ENCODE measurements at places on chromosomes 6 and 20.
A peak's percentile ranks its signal among the peaks of the same experiment; 100 is the strongest.

DNA sequence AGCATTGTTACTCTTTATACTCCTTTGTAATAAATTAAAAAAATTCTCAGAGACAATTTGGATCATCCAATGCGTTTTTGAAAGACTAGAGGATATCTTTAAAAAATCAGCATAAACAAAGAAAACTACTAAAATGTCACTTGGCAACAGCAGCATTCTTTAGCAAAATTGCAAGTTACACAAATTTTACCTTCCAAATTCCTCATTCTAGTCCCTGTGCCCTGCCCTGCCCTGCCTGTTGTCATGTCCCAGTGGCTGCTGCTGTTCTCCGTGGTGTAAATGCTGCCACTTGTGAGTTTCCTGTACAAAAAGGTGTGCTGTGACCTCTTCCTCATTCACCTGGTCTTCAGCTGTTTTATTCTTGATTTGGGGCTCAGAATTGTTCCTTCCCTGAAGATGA is 83.2 kb downstream of the CDC5L start:
- no peak for DNase-seq

- no peak for DNase-seq
These were observed 62.5 kb upstream of the IYD start for GRCh38 chr6:150306290-150306689.

- no peak for DNase-seq
These were observed 38.9 kb upstream of the THBS2 start for GRCh38 chr6:169292338-169293124.

DNA sequence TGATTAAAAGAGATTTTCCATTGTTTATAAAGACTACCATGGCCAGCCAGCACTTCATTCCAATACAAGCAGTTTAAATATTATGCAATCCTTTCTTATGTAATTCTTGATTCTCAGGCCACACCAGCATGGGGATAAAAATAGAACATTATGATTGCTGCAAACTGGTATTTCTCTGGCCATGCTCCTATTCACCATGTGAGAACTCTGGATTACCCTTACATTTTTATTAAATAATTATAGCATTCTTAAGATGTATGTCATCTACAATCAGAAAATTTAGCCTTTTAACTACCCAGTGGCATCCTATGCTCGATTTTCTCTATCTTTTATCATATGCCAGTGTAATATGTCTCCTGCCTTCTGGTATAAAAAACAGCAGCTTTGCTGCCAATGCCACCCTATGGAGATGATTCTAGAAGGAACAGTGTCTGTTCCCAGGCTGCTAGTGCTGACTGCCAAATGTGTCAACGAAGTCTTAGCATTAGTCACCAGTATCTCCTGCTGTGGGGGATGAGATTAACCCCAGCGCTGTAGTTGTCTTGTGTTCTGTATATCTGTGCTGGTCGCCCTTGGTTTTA is 501.4 kb downstream of the BCKDHB start:
- DNase-seq = no peak

GRCh38 chr6:150866991-150867501 is 1.5 kb downstream of the MTHFD1L start:
- no peak for DNase-seq

- no peak for DNase-seq
These were observed 582.6 kb upstream of the MMS22L start for GRCh38 chr6:97865612-97866011.

GRCh38 chr6:150373260-150373701 is 4.5 kb downstream of the IYD start:
- no peak for DNase-seq

- DNase-seq = no peak
These were observed 62.6 kb downstream of the NRSN1 start for GRCh38 chr6:24188578-24189080.

- no peak for DNase-seq
These were observed 173.5 kb downstream of the SCP2D1 start for GRCh38 chr20:18986895-18987580.

- DNase-seq = no peak
These were observed 192.0 kb downstream of the LRFN2 start for GRCh38 chr6:40395066-40395697.

GRCh38 chr6:98779618-98780017 is 54.8 kb upstream of the POU3F2 start:
- no peak for DNase-seq

DNA sequence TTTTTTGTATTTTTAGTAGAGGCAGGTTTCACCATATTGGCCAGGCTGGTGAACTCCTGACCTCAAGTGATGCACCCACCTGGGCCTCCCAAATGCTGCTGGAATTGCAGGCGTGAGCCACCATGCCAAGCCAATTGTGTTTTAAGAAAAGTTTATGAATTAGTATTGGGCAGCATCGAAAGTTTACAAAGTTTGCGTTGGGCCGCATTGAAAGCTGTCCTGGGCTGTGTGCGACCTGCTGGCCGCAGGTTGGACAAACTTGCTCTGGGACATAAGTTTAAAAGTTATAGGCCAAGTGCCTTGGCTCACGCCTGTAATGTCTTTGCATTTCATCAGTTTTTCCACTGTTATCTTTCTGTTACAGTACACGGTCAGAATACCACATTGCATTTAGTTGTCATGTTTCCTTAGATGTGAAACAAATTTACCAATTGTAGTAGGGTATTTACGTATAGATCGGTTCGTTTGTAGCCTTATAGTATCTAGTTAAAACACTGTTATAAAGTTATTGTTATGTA is 39.5 kb downstream of the ASXL1 start:
- DNase-seq = no peak

GRCh38 chr6:118387921-118388701 is 160.0 kb upstream of the PLN start:
- no peak for DNase-seq

DNA sequence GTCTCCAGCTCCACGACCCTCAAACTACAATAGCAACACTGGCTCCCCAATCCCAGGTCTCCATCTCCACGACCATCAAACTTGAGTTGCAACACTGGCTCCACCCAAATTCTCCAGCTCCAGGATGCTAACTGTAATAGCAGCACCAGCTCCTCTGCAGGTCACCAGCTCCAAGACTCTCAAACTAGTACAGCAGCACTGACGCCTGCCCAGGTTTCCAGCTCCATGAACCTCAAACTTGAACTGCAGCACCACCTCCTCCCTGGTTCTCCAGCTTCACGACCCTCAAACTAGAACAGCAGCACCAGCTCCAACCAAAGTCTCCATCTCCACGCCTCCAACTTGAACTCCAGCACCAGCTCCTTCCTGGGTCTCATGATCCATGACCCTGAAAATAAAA is 353.8 kb downstream of the PREX1 start:
- DNase-seq = no peak

DNA sequence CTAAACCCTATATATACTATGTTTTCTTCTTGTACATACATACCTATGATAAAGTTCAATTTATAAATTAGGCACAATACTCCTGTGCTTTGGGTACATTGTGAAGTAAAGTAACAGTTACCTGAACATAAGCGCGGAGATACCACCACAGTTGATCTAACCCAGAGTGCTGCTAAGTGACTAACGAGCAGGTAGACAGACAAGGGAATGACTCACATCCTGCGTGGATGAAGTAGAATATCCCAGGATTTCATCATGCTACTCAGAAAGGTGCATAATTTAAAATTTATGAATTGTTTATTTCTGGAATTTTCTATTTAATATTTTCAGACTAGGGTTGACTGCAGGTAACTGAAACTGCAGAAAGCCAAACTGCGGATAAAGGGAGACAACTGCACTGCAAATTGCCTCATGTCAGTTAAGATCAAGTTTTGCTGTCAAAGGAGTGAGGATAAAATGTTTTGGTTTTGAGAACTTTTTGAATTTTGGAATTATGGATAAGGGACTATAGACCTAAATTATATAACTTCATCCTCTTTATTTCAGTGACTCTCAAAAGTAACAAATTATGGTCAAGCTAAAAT is 14.4 kb downstream of the MKKS start:
- DNase-seq = no peak

DNA sequence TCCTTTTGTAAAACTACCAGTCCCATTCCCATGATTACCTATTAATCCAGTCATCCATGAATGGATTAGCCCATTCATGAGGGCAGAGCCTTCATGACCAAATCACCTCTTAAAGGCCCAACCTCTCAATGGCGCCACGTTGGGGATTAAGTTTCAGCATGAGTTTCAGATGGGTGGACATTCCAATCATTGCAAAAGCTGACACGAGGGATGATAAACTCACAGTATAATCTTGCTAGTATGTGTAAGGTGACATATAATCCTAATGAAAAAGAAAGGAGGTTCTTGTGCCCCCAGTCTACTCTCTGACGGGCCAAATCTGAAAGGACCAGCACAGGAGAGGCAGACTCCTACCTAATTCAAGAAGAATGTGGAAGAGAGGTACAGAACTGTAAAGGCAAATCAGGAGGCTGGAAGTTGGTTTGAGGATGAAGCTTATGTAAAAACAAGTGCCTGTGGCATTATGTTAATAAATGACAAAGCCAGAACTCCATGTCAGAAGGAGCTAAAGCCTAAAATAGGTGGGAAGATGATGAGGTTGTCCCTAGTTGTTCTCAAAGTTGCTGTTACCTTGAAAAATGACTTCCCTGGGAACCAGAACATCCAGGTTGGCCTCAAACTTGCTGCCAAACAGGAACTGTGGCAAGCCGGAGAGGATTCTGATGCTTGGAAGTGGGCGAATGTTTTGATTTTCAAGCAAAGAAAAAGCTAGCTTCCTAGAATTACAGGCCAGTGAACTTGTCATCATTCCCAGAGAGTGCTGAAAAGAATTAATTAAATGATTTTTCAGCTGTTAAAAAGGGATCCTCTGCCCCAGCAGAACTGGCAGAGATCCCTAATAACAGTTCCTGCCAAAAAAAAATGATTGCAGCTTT is 106.5 kb upstream of the TIAM2 start:
- no peak for DNase-seq

DNA sequence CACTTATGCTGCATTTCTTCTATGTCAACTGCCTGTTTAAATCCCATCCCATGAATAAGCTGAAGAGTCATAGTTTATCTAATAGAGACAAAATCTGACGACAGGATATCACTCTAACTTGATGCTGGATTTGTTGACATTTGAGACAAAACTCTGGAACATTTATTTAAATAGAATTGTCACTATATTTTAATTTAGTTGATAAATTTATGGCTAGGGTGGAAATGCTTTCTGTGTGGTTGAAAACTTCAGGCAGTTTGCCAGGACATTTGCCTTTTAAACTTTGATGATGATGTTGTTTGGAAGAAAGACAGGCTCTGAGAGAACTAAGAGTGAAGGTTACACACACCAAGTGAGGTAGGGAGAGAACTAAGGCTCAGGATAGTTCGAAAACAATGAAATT is 68.1 kb downstream of the GJA1 start:
- no peak for DNase-seq

GRCh38 chr6:36752187-36752885 is 54.7 kb downstream of the RAB44 start:
- DNase-seq = no peak

DNA sequence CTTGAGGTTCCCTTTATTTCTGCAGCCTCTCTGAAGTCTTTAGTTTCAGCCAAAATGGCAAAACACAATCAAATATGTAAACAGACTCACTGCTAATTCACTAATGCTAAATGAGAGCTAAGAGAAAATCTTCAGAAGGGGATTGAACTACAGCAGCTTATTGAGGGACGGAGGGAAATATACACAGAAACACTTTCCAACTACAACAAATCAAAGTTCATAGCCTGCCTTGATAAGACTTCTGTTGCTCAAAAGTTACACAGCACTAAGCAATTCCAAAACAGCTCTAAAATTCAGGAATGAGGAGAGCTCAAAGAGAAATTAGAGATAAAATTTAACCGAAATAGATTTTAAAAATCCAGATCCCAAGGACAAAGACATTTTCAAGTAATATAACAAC is 1.7 kb downstream of the TCP11 start:
- no peak for DNase-seq

- no peak for DNase-seq
These were observed at the start of gene DEFB114 for GRCh38 chr6:49964064-49964463. Gene DEFB114, minus strand, starts transcription at chr6:49964164. Its CDS starts 59 bp downstream, at chr6:49964105.

GRCh38 chr20:49338061-49338460 is 60.2 kb upstream of the ZNFX1 start:
- no peak for DNase-seq

DNA sequence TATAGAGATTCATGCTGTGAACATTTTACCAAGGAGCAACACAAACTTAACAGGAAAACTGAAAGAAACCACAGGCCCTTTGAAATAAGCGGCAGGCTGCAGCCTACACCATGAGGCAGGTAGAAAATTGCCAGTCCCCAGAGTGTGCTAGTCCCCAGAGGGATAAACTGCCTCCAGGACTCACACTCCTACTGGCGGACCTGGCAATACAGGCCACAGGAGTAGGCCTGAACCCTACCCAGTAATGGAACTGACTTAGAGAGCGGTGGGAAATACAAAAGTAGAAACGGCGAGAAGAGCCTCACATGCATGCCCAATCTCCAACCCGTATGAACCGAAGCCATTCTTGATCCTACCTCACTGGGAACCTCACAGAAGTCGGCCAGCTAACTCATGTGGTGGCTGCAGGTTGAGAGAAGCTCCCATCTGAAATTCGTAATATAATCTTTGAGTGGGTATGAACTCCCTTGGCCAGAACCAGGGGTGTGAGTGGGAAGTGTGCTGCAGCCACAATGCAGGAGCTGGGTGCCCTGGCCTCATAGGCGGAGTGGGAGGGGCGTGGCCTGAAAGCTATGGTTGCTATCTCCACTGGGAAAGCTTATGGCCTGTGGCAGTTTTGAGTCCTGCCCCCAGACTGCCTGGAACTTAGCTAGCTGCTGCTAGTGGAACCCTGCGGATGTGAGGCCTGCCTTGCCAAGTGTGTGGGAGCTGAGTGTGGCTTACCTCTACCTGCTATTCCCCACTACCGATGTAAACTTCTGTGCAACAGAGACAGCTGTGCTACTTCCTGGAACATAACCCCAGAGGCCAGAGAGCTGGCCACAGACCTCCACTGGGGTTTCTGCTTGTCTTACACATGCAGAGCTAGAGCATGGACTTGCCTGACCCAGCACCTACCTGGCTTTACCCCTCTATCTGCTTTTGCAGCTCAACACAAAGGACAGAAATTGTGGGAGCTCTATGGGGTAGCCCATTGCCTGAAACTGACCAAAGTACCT is 146.5 kb upstream of the COL21A1 start:
- no peak for DNase-seq

- DNase-seq = no peak
These were observed 241.5 kb downstream of the PLCB1 start for GRCh38 chr20:8373579-8373978.

GRCh38 chr20:33685328-33686099 is 671 bp downstream of the E2F1 start:
- peak; percentile 11 for DNase-seq
